ENCODE measurements at places on chromosomes 3 and 15. TPM values are rescaled to one million over a fixed set of nuclear protein-coding genes. Genes with fewer than 3 reads are reported as not detected.

Gene UBE2E2
- total RNA-seq = 56.5 TPM

Gene CCR8
- not detected for total RNA-seq

Gene ST3GAL6
- 12.2 TPM for total RNA-seq

Gene BTLA
- 0.99 TPM for total RNA-seq

Gene MESP2
- not detected for total RNA-seq

Gene MORC1
- total RNA-seq = not detected

Gene BOC
- total RNA-seq = 45.1 TPM

Gene CEP70
- 49.5 TPM for total RNA-seq

Gene TEX55
- total RNA-seq = not detected

Gene CD276
- total RNA-seq = 67.9 TPM

DNA sequence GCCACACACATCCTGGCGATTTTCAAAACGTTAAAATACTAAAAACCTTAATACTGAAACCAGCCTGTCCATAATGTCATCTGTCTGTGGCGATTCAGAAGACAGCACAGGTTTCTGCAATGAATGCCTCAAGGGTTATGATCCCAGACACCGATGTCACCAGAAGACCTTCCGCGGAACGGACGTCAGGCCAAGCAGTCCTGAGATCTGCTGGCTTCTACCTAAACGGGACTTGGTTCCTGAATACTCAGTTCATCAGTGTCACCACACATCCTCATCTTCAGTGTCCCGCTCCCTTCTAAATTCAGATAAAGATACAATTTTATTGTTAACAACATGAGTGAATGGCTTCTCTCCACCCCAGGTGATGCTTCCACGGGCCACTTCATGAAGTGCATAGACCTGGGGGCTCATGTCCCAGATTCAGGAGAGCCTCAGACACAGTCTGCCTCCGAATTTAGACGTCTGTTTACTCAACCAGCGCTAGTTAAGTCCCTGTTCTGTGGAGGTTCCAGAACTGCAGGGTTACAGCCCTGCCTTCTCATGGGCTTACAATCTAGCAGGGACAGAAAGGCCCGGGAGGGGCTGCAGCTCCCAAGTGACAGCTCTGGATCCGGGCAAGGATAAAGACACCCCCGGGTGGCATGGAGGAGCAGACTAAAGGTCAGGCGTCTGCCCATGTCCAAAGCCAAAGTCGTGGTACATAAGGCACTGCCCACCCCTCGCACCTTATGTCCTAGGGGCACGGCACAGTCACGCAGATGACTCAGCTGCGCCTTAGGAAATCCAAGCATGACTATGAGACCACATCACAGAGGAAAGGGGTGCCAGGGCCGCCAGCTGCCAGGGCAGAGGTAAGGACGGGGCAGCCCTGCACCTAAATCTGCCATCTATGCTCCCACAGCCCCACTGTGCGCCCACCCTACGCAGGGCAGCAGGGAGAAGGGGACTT is 75.9 kb downstream of the VGLL4 start:
- peak; percentile 89 for DNase-seq

- no peak for DNase-seq
These were observed 154.2 kb upstream of the LRIG1 start for GRCh38 chr3:66655044-66655443.

GRCh38 chr15:64387562-64388168 is at the start of gene TRIP4:
Gene TRIP4 (plus strand): TSS chr15:64387836. CDS start chr15:64387864, 28 bp downstream.
- DNase-seq = peak; percentile 98

DNA sequence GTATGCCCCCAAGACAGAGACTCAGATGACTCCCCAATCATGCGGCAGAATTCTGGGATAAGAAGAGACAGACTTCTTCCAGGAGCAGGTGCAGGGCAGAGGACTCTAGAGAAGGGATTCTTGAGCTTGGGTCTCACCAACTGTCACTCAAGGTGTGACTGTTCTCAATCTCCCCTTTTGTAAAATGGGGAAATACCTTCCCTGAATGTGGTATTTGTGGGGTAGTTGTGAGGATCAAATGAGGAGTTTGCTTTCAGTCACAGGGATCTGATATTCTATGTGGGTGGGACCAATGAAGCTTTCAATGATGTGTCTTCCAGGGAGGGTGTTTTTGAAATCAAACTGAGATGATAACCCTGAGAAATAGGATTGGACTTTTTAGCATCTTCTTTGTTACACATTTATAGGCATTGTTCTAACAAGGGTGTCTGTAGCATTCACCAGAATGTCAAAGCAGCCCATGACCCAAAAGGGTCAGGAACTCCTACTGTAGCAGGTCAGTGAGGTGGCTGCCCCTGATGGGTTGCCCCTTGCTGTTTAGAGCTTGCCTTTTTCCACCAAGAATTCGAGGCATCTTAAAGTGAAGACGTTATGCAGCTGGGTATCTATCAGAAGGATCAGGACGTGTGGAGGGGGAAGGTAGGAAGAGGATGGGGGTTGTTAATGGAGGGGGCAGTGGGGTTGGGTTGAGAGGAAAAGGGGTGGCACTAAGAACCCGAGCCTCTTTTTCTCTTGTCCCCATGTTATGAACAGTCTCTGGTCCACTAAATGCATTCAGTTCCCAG is 28.8 kb downstream of the UMPS start:
- no peak for DNase-seq

DNA sequence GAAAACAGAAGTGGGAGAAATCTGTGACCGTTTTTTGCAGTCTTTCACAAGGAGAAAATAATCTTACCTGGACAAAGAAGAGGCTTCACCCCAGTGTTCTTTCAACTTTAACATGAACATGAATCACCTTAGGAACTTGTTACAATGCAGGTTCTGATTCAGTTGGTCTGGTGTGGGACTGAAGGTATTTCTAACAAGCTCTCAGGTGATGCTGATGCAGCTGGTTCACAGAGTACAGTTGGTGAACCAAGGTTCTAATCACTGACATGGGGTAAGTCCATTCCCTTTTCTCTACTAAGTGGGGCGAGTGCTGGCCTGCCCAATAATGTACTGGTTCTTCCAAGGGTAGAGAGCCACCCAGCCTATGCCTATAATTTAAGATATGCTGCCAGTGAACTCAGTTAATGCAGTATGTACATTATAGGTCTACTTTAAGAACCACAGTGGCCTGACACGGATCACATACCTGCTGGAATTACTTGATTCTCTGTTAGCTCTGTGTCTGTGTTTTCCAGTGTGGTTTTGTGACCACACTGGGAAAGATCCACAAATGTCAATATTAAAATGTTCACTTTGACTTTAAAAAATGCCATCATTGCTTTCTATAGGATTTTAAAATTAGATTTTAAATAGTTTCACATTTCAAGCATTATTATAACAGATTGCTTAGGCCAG is 304.1 kb downstream of the ZNF621 start:
- no peak for DNase-seq

GRCh38 chr15:63232405-63232804 is 43.0 kb downstream of the RAB8B start:
- no peak for DNase-seq

DNA sequence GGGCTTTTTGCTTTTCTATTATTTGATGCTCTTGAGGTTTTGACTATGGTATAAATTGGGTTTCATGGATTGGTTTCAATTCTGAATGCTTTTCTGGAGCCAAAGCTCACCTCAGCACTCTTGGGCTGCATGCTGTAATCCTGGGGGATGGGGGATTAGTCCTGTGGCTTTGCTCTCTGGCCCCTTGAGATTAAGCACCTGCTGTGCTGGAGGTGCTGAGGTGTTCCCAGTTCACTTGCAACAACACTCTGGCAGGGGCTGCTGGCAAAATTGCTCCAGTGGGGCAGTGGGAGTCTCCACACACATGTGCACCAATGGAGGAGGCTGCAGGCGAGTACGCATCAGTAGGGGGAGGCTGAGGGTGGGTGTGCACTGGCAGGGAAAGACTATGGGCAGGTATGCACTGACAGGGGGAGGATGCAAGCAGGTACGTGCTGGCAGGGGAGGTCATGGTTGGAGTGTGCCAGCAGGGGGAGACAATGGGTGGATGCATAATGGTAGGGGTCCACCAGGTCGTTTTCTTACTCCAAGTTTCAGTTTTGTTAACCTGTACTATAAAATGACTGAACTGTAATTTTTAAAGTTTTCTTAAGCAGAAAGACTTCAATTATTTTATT is 489.2 kb downstream of the FGF12 start:
- DNase-seq = no peak

DNA sequence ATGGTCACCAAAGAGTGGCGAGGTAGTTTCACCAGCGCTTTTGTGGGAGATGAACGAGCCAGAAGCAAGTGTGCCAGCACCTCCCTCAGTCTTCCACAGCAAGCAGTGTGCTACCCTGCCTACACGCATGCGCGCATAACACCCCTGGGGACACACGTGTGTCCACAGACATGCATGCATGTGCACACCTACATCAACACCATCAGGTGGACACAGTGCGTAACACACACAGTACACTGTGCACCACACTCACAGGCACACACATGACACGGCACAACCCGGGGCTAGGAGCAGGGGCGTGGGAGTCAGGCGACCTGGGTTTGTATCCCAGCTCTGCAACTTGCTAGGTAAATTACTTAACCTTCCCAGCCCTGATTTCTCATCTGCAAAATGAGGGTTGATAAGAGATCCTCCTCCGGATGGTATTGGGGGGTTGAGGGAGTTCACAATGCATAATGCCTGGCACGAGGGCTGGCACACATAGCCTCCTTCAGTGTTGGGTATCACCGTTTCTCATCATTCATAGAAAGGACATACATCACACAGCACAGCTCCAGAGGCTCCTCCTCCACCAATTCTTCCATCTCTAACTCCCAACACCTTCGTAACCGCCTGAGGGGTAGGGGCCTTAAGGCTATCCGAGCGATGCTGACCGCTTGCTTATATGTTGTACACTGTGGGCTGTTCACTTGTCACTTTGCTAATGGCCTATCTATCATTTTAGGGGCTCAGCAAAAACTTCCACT is 174.9 kb downstream of the SMAD6 start:
- no peak for DNase-seq

GRCh38 chr15:62416526-62416925 is 251.4 kb upstream of the C2CD4B start:
- DNase-seq = no peak

GRCh38 chr3:64108784-64109317 is 85.6 kb upstream of the PSMD6 start:
- no peak for DNase-seq

DNA sequence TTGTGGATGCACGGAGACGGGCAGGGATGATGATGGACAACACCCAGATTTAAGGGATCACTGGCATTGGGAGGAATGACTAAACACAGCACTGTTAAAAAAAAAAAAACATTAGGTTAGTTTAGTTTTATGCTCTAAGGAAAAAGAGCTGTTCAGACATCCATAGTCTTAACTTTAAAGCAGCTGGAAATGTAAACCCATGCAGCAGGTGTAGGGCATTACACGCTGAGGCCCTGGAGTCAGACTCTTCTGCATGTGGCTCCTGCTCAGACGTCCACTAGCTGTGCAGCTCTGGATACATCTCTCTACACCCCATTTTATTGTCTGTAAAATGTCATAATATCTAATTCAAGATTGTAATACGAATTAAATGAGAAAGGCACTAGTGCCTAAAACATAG is 191.8 kb upstream of the RASGRP1 start:
- DNase-seq = no peak

- DNase-seq = no peak
These were observed 77.0 kb downstream of the EPHA3 start for GRCh38 chr3:89184151-89184995.

- DNase-seq = no peak
These were observed 44.5 kb upstream of the KCNMB2 start for GRCh38 chr3:178491751-178492150.

DNA sequence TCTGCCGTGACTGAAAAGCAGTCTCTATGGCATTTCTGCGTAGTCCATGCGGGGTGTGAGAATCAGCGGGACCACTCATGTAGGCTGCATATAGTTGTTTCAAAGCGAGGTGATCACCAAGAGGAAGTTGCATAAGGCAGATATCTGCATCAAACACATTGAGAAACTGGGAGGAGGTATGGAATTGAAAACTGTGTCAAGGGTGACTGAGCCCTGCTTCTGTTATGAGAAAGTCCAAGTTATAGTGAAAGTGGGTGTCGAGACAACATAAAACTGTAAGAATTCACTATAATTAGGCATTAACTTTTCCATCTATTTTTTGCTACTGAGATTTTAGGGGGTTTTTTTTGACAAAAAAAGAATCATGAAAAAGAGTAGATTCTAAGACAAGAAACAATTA is 109.3 kb downstream of the ZIC1 start:
- no peak for DNase-seq

DNA sequence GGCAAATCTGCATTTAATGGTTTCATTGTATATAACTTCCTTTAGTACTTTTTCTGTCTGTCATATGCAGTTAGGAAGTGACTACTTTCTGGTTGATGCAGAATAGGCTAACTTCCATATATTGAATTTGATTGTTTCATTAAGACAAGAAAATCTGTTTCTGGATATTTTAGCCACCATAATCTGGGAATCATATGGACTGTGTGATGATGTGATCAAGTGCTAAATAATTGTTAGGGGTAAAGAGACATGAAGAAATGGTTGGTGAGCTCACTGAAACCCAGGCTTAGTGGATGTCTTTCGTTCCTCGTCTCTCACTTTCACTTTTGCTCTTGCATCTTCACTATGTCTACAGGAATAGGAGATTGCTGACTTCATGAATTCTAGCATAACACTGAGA is 3.5 kb upstream of the MNS1 start:
- no peak for DNase-seq

GRCh38 chr3:155880286-155880685 is 9.8 kb downstream of the GMPS start:
- no peak for DNase-seq

- no peak for DNase-seq
These were observed 275.5 kb downstream of the GAP43 start for GRCh38 chr3:115898656-115899410.

- DNase-seq = peak; percentile 57
These were observed 32.8 kb downstream of the MUC20 start for GRCh38 chr3:195753581-195753980.

DNA sequence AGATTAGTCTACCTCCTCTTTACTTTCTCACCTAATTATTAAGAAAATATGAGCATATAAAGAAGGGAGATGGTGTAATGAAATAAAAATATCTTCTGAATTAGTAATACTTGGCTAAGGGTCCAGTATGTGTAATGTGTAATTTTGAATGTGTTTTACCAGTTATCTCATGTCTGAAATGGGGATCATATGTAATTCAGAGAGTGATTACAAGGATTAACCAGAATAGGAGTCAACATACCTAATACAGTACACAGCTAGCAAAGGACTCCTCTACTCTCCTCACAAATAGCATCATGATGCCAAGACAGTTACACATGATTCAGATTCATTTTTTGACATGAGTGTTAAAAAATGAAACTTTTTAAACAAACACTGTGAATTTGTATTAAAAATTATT is 570.4 kb downstream of the SI start:
- no peak for DNase-seq

GRCh38 chr3:124772081-124772831 is 42.0 kb downstream of the UMPS start:
- DNase-seq = peak; percentile 58

GRCh38 chr15:56165234-56165633 is 78.4 kb downstream of the RFX7 start:
- no peak for DNase-seq

- DNase-seq = no peak
These were observed 33.2 kb downstream of the ABHD2 start for GRCh38 chr15:89121414-89121813.

- no peak for DNase-seq
These were observed 67.9 kb downstream of the PRICKLE2 start for GRCh38 chr3:64157150-64158035.

- no peak for DNase-seq
These were observed 23.0 kb downstream of the NEK10 start for GRCh38 chr3:27345959-27346865.
